Uterine smooth muscle cell (primary cell): ENCODE measurements at places on chromosomes 13 and 19. TPM values are rescaled to one million over a fixed set of nuclear protein-coding genes. Genes with fewer than 3 reads are reported as not detected.

Gene C1QTNF9B
- total RNA-seq = 0.37 and 1.2 TPM in 2 replicates

Gene DMKN
- total RNA-seq = 14.1 and 21.9 TPM in 2 replicates

Gene ZNF234
- total RNA-seq = 12.3 and 14.6 TPM in 2 replicates

Gene ZNF728
- total RNA-seq = 0.12 TPM in 1 of 2 replicates, not detected in the other

Gene ZNF221
- 8.7 and 9.2 TPM in 2 replicates for total RNA-seq

Gene AKAP11
- total RNA-seq = 35.6 and 36.1 TPM in 2 replicates

Gene ADGRE2
- 0.11 and 0.12 TPM in 2 replicates for total RNA-seq

Gene NCCRP1
- total RNA-seq = not detected in 2 replicates

Gene PLIN4
- total RNA-seq = 0.55 and 4.0 TPM in 2 replicates

Gene ASF1B
- total RNA-seq = 7.2 and 24.0 TPM in 2 replicates

Gene PLK5
- not detected in 2 replicates for total RNA-seq

Gene GPR183
- under 0.01 and 0.22 TPM in 2 replicates for total RNA-seq
